ENCODE measurements at places on chromosomes 7 and 10. TPM values are rescaled to one million over a fixed set of nuclear protein-coding genes. Genes with fewer than 3 reads are reported as not detected.

Gene LIPJ
- not detected for total RNA-seq

Gene GRM3
- total RNA-seq: not detected

Gene RABGEF1
- 20.5 TPM for total RNA-seq

Gene SPDYE5
- not detected for total RNA-seq

Gene CALHM3
- not detected for total RNA-seq

Gene LRRC18
- not detected for total RNA-seq

Gene DNAJC12
- not detected for total RNA-seq

Gene UNCX
- total RNA-seq: not detected

Gene C10orf143
- 12.6 TPM for total RNA-seq

All from T-cell (primary cell).